Right hindlimb (tissue), 1 donor: ENCODE measurements at places on chromosomes 4 and X.
A peak's percentile ranks its signal among the peaks of the same experiment; 100 is the strongest.

GRCh38 chrX:45128896-45129454, 71.7 kb downstream of the DIPK2B start:
- DNase-seq = no peak

GRCh38 chr4:184237612-184238011, 19.9 kb upstream of the ENPP6 start:
- no peak for DNase-seq

DNA sequence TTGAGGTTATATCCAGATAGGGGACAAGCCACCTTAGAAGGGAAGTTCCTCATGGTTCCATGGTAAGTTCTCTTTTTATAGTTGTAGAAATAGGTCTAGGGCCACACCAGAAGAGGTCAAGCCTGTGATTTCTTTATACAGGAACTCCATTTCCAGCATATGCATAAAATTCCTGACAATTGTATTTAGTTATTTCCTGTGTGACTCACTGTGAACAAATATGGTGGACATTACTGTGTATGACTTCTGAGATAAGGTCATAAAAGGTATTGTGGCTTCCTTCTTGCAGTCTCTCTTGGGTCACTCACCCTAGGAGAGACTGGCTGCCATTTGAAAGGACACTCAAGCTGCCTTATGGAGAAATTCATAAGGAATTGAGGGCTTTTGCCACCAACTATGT, 2.2 kb upstream of the C4orf36 start:
- no peak for DNase-seq

DNA sequence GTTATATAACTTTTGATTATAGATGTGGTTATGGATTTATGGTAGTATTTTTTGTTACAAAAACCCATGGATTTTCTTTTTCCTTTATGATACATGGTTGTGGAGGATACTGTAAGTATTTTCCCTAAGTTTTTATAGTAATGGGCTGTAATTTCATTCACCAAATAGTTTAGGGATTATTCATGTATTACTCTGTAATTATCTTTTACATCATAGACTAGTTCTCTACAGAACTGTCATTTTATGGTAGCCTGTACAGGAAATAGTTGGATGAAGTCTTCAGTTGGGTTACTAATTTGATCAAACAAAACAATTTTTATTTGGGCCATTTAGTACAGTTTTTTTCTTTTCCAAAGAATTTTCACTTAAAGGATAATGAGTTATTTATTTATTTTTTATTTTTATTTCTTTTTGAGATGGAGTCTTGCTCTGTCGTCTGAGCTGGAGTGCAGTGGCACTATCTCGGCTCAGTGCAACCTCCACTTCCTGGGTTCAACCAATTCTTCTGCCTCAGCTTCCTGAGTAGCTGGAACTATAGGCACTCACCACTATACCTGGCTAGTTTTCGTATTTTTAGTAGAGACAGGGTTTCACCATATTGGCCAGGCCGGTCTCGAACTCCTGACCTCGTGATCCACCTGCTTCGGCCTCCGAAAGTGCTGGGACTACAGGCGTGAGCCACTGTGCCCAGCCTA, 42.1 kb downstream of the RBPJ start:
- DNase-seq = no peak

DNA sequence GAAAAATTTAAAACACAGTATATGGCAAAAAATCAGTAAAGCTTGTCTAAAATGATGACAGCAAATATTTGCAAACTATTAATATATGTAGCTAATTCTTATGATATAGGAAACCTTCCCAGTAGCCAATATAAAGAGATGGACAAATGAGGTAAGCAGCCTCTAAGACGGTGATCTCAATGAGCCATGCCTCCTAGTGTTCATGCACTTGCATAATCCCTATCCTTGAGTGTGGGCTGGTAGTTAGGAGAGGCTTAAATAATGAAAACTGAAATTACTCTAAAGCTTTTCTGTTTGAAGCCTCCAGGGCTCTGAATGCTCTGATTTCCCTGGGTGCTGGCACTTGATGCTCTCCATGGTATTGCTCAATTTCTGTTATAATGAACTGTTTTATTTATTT, 24.6 kb upstream of the ARMCX4 start:
- no peak for DNase-seq

DNA sequence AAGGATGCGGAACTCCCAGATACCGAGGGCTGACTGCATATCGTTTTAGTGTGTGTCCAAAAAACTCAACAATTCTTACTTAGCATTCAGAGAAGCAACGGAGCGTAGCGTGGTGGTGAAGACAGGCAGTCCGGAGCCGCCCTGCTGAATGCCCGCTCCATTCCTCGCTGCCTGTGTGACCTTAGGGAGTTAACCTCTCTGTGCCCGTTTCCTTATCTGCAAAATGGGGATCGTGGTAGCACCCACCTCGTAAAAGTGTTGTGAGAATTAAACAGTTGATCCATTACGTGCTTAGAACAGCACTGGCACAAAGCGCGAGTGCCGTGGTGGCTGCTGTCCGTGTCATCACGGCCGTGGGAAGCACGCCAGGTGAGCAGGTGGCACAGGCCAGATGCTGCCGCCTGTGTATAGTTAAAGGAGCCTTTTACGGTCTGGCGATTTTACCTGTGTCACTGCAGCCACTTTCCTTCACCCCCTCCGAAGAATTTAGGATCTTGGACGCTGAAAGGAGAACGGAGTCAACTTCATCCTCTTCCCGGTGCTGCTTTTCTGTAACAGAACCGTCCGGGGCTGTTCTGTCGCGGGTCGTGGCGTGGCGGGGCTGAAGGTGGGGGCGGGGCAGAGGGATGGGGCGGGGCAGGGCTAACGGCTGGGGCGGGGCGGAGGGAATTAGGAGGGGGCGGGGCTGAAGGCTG, 885 bp downstream of the CCDC110 start:
- DNase-seq = peak; percentile 61
